NCI-H2029 (cell line): ENCODE measurements at places on chromosomes 16 and 17.

GRCh38 chr16:56470232-56470631, 18.9 kb downstream of the OGFOD1 start:
- no peak for DNase-seq

DNA sequence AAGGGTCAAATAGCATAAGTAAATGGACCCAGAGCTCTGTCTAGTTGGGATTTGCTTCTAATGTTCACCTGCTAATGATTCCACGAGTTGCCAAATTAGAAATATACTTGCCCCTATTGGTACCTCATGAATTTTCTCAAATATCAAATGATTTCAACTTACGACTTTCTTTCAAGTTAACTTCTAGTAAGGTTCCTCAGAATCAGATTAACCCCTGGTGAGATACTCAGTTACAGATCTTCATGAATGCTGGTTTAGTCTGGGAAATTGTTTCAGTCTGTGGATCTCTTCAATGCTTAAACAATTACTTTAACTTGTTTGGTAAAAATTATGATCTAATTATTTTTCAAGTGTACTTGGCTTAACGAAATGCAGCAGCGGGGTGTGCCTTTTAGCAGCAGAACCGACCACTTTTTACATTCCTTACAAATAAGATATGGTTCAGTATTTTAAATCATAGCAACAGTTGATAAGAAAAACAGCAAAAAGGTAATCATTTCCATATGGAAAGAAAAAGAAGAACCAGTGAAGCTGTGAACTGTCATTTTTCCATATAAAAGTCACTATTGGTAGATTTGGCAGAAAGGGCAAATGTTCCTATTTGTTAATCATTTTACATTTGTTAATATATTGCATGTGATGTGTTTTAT, 34.5 kb downstream of the TUBD1 start:
- DNase-seq, result no peak

DNA sequence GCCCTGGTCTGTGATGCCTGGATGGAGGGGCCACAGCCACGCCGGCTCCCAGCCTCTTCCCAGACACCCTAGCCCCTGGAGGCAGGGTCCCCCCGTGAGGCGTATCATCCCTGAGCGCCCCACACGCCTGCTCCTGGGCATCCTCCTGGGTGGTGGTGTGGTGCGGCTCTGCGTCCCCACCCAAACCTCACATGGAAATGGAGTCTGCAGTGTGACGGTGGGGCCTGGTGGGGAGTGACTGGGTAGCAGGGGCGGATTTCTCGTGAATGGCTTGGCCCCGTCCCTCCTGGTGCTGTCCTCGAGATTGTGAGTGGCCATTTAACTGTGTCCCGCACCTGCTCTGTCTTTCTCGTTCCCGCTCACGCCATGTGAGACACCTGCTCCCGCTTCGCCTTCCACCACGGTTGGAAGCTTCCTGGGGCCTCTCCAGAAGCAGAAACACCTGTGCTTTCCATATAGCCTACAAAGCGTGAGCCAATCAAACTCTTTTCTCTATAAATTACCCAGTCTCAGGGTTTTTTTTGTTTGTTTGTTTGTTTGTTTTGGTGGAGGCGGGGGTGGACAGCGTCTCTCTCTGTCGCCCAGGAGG, 5.9 kb upstream of the SSTR5 start:
- peak; percentile 28 for DNase-seq

- no peak for DNase-seq
Observed at GRCh38 chr16:48231727-48232492, 12.2 kb upstream of the LONP2 start.

DNA sequence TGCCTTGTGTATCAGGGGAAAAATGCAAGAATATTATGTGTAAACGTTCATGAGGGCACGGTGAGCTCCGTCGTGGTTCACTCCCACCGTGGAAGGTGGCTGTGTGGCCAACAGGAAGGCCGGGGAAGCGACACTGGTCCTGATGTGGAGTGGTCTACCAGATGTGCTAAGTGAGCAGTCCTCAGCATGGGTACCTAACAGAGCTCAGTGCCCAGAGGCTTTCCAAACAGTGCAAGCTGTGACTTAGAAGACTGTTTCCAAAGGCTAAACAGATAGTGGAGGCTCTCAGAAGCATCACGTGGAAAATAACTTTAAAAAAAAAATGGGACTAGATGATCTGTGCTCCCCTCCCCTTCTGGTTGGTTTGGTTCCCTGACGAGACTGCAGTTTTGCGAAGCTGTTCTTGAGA, 199.3 kb upstream of the CHMP6 start:
- no peak for DNase-seq

- no peak for DNase-seq
Observed at GRCh38 chr17:57002904-57003303, 25.0 kb downstream of the SCPEP1 start.

DNA sequence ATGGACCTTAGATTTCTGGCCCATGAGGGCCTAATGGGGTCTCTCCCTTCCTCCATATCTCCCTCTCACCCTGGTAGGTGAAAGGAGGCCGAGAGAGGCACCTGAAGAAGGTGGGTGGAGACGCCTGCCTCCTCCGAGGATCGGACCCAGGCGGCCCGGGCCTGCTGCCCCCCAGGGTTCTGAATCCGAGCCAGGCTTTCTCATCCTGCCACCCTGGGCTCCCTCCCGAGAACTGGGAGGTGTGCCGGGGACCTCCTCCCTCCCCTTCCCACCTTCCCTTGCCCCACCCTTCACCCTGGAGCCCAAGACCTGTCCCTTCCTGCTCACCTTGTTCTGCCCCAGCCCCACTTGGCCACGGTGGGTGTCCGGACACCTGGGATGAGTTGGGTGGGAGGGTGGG, 5.0 kb downstream of the FBXL19 start:
- DNase-seq, result no peak

- DNase-seq, result no peak
Observed at GRCh38 chr17:56026915-56027314, 126.4 kb upstream of the ANKFN1 start.

- DNase-seq, result no peak
Observed at GRCh38 chr17:69415431-69415830, 934 bp downstream of the MAP2K6 start.

DNA sequence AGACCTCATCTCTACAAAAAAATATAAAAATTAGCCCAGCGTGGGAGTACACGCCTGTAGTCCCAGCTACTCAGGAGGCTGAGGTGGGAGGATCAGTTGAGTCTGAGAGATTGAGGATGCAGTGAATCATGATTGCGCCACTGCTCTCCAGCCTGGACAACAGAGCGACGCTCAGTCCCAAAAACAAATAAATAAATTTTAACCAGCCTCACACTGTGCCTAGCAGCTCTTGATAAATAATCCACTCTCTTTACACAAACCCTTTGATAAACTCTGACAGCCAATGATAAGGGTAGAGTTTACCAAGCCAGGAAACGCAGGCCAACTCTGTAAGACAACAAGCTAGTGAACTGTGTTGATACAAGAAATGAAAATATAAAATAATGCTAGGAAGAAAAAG, 32.7 kb downstream of the LITAF start:
- DNase-seq, result no peak

DNA sequence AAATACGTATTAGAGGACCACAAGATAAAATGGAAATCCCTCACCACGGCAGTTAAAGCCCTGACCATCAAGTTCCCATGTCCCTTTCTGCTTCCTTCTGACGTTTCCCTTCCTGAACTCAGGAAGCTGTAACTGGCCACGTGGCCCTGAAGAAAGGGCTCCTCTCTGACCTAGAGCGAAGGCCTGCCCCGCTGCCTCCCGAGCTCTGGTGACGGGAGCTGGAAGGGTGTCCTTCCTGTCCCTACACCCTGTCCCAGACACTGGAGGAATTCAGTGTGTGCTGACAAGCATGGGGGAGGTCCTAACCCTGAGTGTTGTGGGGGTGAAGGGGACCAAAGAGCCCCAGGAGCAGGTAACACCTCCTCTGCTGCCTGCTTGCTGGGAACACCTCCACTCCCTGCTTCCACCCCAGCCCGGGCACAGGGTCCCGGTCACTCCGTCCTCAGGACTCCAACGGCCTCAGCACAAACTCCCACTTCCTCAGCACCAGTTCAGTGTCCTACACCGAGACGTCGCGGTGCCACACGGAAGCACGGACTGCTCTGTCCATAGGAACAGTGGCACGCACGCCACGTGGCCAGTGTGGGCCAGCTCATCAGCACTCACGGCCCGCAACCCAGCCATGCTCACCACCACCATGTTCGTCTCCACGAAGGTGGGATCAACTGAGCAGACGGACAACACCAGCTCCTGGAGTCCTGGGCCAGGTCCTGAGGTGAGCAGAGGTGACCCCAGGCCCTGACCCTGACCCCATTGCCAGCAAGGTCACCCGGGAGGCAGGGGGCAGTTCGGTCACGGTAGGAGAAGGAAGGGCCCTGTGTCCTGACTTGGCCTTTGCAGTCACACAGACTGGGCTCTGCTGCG, 16.9 kb downstream of the TMEM235 start:
- no peak for DNase-seq

DNA sequence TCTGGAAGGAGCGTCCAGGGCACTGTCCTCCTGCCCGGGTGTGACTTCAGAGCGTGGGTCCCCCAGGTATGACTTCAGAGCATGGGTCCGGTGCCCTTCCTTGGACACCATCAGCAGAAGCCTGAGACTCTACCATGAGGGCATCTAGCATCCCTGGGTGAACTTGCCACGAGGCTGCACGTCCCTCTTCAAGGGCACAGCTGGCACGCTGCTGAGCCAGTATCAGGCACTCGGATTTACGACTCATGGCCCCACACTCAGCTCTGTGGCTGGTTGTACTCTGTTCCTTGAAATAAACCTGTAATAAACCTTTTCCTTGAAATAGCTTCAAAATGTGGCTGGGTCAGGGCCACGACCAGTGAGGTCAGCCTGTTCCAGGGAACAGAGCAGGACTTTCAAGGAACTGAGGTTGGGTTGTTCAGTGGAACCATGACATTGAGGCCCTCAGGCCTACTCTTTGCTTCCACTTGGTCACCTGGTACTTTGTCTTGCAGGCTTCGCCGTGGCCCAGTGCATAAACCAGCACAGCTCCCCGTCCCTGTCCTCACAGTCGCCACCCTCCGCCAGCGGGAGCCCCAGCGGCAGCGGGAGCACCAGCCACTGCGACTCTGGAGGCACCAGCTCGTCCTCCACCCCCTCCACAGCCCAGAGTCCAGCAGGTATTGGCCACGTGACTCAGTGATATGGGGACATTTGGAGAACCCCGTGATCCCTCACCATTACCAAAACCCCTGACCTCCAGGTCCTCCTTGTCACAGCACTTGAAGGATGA, 89.9 kb downstream of the SOCS1 start:
- DNase-seq, result no peak

DNA sequence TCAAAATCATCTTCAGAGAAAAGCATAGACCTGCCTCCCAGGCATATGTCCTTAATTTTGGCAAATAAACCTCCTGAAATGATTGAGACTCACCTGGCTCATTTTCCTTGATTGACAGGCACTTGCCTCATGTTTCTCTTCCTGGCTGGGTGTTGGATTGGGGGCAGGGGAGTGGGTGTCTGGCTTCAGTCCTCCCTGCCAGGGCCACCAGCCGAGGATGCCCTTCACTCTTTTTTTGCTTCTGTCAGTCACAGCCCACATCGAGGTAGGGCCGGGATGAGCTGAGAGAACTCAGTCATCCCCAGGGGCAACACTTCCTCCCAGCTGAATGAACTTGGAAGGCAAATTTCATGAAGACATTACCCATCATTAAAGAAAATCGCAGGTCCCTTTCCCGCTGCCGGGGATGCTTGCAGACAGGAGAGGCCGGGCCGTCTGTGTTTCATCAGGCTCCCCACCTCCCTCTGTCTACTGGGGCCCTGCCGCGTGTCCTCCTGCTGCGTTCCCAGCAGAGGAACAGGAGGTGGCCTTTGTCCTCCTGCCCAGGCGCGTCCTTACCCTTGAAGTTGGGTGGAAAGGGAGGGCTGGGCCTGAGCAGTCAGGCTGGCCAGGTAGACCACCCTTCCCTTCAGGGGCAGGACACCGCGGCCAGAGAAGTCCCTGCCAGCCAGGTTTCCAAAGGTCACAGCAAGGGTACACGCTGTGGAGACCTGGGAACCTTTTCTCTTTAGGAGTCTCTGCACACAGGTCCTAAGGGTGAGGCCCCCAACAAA, 11.2 kb upstream of the DNAH17 start:
- DNase-seq, result no peak

GRCh38 chr17:75610103-75610984, 22.7 kb downstream of the MYO15B start:
- DNase-seq, result no peak

DNA sequence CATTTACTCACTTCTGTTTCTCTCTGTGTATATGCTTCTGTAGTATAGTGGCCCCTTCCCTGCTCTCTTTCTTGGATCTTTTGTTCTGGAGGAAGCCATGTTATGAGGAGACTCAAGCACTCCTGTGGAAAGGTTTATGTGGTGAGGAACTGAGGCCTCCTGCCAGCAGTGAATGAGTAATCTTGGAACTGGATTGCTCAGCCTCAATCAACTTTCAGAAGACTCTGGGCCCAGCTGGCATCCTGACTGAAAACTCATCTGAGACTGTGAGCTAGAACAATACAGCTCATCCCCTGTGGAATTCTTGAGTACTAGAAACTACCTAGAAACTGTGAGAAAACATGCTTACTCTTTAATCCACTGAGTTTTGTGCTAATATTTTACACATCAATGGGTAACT, 133.1 kb upstream of the ZKSCAN2 start:
- no peak for DNase-seq

DNA sequence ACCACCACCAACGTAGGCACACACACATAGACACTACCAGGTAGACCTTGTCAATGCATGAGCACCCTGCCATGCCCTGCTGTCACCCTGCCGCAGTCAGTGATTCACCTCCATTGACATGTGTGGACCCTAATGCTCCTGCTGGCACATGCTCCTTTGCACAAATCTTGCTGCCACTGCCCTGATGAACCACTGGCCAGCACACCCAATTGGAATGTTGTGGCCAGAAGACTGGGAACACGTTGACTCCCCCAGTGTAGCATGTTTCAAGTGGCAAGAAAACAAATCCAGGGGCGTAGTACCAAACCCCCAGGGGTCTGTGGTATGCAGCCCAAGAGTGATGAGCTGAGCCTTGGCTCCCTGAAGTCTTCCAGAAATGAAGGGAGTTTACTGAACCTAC, 486.4 kb upstream of the KIF2B start:
- no peak for DNase-seq

DNA sequence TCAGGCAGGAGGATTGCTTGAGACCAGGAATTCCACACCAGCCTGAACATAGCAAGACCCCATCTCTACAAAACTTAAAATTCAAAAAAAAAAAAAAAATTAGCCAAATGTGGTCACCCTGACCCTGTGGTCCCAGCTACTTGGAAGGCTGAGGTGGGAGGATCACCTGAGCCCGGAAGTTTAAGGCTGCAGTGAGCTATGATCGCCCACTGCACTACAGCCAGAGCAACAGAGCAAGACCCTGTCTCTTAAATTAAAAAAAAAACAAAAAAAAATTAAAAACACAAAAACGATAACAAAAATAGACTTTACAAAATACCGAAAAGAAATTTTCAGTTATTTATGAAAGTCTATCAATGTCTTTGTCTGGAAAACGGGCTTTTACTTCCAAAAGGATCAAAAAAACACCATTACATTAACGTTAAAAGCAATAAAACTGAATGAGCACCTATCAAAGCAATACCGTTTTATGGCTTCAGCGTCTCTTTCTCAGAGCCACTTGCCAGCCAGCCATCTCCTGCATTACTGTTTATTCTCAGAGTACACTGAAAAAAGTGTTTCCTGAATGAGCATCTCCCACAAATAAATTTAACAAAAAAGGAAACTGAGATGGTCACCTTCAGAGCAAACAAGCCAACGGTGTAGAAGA, 6.1 kb downstream of the USP7 start:
- DNase-seq, result no peak

GRCh38 chr17:80323982-80324381, 63.3 kb downstream of the RNF213 start:
- no peak for DNase-seq

GRCh38 chr16:19700319-19700781, 17.7 kb downstream of the KNOP1 start:
- DNase-seq, result peak; percentile 78

GRCh38 chr16:30914830-30915229, 8.5 kb upstream of the FBXL19 start:
- DNase-seq, result no peak
